ENCODE measurements at places on chromosomes 1 and 21.

DNA sequence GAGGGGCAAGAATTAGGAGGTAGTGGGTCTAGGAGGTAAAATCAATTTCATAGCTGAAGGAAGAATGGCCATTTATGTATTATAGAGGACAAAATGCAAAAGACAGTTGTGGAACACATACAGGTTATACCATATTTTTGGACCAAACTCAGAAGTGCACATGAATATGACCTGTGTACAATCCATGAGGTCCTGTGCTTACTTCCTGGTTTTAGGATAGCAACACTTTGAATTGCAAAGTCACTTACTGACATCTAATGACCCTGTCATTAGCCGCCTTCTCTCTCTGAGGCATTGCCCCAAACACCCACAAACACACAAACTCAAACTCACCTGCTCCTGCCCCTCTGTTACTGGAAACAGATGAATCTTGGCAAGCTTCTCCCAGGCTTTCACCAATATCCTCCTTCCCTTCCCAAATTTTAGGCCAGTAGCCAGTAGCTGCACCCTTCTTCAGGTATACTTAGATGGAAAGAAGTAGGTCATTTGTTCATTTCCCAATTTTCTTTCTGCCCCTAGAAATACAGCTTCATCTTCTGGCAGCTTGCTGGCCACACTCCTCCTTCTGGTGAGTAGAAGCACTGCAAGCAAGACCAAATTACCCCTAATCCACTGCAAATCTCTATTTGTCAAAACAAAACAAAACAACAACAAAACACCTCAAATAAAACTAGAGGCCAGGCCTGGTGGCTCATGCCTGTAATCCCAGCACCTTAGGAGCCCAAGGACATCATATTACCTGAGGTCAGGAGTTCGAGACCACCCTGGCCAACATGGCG lies 13.7 kb upstream of the RPL5 start:
- DNase-seq = no peak

- DNase-seq = no peak
These were observed 24.6 kb upstream of the B3GALT2 start for GRCh38 chr1:193210996-193211395.

DNA sequence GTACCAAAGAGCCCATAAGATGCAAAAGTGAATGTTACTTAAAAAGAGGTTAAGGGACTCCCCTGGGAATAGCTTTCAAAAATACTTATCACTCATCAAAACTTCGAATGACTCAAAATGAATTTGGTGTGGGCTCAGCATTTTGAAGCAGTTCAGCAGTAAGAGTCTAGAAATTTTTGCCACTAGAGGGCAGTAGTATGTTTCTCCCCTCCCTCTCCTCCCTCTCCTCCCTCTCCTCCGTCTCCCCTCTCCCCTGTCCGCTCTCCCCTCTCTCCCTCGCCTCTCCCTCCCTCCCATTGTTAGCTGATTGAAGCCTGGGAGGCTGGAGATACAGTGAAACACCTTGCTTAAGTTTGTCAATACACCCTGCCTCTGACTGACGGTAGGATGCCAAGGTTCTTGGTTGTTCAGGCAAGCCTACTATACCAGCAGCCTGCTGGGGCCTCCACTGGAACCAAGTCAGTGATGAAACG lies 70.8 kb upstream of the TENT5C start:
- no peak for DNase-seq

- no peak for DNase-seq
These were observed 208.4 kb downstream of the MATN1 start for GRCh38 chr1:30514945-30515344.

GRCh38 chr21:35266546-35266945 lies 217.4 kb upstream of the RUNX1 start:
- no peak for DNase-seq

- peak; percentile 86 for DNase-seq
These were observed 58.2 kb downstream of the WLS start for GRCh38 chr1:68173936-68174737.

DNA sequence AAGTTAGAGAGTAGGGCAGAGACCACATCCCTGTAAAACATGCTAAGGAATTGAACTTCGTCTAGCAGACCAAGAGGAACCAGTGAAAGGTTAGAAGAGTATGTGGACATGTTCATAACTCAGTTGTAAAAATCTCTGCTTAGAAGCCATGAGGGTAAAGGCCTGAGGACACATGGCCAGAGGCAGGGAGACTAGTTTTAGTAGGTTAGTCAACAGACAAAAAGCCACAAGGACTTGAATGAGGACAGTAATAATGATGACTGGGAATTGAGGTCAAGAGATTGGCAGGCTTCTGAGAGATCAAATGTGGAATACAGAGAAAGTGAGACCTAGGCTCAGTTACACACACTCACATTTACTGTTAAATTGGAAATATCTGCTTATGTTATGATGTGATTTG lies 205.5 kb upstream of the HOOK1 start:
- no peak for DNase-seq

DNA sequence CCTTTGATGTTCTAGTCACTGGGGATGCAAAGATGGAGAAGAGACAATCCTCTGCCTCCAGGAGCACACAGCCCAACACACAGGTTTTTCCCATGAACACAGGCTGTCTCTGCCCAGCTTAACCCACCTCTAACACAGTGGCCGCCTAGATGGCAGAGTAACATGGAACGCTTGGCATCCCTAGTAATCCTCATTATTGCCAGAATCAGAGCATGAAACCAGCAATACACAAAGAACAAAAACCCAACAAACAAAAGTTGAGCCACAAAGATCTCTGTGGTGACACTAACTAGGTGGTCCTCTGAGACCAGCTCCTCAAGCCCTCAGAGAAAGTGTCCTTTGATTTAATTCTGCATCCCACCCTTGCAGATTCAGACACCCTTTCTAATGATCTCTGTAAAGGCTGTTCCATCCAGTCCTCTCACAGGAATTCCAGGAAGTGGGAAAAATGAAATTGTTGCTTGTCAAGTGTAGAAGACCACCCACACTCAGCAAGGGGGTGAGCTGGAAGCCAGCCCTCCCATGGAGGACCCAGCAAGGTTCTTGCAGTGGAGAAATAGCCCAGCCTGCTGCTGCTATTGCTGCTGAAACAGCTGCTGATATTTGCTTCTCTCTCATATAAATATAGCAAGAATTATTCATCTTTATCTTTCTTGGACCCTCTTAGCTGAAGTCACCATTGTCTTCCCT lies 7.4 kb upstream of the ATP2B4 start:
- no peak for DNase-seq

DNA sequence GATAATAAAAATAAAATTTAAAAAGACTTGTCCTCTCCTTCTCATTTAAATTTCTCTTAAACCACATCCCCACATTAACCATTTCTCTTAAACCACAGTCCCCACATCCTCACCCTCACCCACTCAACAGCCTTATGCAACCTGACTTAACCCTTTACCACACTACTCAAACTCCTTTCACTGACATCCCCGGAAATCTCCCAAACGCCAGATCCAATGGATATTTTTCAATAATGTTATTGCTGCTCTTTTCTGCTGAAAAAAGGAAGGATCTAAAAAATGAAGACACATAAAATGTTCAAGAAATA lies 54.2 kb upstream of the EEIG2 start:
- DNase-seq = no peak

- no peak for DNase-seq
These were observed 2.2 kb upstream of the FOXD3 start for GRCh38 chr1:63320022-63320721.

DNA sequence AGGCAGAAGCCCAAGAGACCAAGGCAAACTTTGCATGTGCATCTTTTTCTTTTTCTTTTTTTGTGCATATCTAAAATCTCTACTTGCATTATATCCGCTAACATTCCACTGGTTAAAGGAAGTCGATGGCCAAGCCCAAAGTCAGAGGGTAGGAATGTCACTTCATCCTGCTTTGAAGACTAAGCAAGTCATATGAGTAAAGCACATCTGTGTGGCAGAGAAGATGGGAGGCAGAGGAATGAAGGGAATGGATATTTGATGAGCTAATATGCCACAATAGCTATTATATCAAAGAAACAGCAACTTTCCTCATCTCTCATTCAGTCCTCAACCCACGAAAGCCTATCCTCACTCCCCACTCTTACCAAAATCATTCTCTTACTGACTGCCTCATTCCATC lies 59.3 kb downstream of the RNF220 start:
- DNase-seq = no peak

GRCh38 chr21:21057349-21058062 lies 59.3 kb downstream of the NCAM2 start:
- no peak for DNase-seq

DNA sequence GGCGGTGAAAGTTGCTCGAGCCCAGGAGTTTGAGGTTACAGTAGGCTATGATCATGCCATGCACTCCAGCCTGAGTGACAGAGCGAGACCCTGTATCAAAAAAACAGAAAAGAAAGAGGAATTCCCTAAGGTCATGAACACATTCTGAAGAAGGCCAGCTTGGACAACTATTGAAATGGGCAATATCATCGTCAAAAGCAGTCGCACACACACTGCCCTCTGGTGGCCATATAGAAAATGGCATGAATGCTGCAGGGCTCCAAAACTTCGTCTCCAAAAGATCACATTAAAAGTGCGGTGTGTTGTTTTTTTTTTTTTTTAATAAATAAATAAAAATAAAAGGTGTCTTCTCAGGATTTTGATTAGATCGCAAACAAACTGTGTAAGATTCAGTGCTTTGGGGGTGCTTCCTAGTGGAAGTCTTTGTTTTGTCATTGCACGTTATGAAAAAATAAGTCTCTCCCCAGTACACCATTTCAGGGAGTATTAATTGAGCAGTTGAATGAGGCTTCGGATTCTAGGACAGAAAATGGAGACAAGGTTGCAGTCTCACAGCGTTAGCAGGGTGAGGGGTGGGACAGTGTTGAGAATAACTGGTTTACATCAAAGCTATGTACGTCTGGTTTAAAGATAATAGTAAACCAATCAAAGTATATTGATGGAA lies 87.5 kb upstream of the FMN2 start:
- DNase-seq = no peak

DNA sequence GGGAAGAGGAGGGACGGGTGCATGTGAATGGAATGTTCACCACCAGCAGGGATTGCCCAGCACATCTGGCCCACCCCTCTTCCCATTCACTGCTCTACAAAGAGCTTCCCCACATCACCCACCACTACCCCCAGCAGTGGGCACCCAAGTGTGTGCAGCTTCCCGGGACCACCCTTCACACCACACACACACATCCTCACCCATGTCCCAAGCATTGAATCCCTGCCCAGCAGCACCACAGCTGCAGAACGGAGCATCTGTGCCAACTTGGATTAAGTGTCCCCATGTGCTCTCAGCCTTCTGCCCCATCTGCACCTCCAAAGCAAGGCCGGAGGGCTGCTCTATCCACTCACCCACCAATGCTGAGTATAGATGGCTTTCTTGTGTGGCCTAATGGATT lies 141.4 kb downstream of the PSMG1 start:
- DNase-seq = no peak

DNA sequence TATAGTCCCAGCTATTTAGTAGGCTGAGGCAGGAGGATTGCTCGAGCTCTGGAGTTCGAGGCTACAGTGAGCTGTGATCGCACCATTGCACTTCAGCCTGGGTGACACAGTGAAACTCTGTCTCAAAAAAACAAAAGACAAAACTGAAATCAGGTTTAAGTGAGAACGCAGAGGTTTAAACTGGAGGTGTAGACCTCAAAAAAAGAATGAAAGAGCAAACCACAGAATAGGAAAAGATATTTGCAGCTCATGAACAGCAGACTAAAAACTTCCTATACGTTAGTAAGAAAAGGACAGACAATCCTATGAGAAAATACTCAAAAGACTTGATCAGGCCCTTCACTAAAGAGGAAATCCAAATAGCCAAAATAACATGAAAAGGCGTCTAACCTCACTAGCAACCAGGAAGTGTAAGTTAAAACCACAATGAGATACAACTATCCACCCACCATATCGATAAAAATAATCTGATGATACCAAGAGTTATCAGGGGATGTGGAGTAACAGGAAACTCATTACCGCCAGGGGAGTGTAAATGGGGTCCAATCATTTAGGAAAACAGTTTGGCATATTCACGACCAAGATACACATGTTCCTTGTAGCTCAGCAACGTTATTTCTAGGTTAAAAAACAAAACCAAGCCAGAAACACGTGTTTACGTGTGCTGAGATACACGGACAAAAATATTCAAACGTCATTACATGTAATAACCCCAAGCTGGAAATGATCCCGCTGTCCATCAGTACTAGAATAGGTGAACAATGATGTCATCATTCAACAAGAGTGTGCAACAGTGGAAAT lies 9.8 kb downstream of the TNFRSF9 start:
- DNase-seq = no peak
